ENCODE measurements at places on chromosomes 11 and 22.

DNA sequence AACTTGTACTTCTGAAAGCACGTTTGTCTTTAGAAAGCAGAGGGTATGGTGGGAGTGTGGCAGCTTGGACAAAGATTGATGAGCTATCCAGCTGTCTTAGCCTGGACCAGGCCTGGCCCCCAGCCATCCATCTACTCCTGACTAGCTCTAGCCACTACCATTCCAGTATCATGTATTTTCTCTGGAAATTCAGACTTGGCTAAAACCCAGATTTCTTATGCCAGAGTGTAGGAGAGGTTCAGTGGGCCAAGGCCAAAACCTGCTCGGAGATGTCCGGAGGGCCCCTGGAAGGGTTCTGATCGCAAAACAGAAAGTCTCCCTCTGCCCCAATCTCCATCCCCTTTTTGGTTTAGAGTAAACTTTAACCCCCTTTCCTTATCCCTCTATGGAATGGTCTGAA is 24.8 kb upstream of the MTCH2 start:
- no peak for DNase-seq

DNA sequence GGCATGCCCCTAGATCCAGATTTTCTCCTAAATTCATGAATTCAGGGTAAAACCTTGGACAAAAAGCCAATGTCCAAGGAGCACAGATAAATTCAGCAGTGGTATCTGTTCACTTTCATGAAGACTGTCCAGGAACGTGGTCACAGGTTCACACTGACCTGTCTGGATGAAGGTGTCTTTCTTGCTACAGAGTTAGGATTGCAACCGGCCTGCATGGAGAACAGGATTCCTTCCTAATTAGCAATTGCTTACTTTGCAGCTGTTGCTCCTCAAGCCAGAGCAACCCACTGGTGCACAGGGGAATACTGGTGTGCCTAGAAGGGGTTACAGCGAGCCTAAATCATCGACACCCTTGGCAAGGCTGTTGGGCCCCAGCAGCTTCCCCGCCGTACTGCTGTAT is 47.6 kb downstream of the LMO2 start:
- DNase-seq: no peak

DNA sequence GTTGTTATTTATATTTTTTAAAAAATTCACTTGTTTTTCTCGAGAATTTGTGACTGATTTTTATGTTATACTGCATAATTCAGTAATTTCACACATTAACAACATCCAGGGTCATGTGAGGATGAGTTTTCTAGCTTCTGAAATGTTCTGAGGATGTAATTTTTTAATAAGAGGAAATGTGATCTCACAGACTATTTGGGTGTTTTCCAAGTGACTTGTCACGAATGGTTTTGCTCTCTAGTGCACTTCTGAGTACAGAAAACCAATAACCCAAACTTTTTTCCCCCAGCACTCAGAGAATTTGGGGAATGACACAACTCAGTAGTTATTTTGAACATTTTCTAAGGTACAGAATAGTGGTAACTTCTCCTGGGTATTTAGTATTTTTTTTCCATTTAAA is 821.1 kb upstream of the ARHGAP42 start:
- DNase-seq: no peak

- no peak for DNase-seq
Observed at GRCh38 chr11:130263351-130263750, 51.4 kb downstream of the ZBTB44 start.

GRCh38 chr11:17739945-17740338 is 5.4 kb downstream of the KCNC1 start:
- DNase-seq: no peak

All from BE2C (cell line).